ENCODE measurements at places on chromosomes 4 and X.

DNA sequence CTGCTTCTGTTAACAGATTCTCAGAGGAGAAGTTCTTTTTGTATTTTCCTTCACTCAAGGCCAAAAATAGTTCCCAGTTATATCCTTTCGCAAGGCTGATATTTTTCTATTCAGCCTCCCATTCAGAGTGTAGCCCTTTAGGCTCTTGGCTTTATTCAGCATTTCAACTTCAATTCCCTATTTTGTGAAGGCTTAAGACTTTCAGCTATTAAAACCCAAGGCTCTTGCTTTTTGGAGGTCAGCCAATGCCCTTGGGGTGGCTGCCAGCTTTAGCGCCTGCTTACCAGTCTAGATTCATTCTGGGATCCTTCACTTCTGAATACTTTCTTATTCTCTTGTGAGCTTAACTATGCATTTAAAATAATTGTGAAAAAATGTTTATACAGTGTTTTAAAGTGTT is 57.3 kb upstream of the ADGRA3 start:
- DNase-seq = no peak

DNA sequence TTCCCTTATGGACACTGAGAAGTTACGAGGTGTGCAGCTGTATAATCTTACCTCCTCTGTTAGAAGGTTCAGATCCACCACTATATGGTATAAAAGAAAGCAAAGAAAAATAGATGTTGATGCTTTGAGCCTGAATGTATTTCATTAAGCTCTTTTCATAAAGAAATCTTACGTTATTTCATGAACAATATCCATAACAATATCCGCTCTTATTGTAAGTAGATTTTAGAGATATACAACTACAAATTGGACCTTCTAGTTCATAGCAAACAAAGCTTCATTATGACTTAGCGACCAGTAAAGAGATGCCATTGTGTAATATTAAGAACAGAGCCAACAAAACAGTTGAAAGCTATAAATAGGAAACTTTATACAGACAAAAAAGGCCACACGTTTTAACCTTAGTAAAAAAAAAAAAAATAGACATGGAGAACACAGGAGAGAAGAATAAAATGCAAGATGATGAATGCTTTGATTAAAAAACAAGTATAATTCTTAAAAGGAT is 203.6 kb downstream of the PDGFC start:
- no peak for DNase-seq

- peak; percentile 61 for DNase-seq
These were observed 632 bp upstream of the PCDH7 start for GRCh38 chr4:30719454-30720020.

DNA sequence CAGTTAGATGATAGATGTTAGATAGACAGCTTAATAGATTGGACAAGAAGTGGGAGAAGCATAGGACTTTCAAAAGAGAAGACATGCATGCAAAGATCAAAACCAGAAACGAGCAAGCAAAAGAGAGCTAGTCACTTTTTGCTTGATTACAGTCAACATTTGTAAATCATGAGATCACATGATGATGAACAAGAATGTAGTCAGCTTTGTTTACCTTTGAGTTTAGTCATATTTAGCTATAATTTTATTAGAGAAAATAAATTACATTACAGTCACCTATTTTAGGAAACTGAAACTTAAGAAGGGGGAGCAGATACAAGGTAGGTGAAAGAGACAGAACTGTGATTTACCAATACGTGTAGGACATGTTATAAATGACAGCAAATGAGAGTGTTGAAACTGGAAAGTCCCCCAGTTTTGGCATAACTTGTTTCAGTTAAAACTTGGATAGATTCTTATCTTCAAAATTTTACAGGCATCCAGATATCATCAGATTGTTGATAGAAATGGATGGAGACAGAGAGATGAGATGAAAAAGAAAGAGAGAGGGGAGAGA is 1083.1 kb upstream of the PCDH10 start:
- DNase-seq = no peak

All from H4 (cell line).